ENCODE measurements at places on chromosomes 16 and 17.

DNA sequence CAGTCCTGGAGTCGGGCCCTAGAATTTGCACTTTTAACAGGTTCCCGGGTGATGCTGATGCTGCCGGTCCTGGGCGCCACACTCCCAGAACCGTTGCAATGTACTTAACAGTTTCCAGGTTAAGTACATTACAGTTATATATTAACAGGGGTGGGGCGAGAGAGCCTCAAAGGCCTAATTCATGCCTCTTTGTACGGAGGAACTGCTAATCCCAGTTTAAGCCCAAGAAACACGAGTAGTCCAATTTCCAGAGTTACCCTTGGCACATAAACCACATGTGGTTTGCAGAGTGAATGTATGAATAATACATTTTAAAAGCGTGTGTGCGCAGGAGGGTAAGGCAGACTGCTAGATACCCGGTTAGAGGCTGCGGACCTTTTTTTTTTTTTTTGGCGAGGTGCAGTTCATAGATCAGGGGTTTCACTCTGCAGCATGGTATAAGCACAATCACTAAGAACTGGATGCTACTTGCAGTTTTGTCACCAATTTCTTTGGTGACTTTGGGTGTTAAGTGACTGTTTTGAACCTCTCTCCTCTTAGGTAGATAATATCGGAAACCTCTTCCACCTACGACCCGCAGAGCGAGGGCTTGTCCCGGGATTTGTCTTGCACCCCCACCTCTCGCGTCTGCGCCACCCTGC, 713 bp downstream of the COX11 start:
- peak; percentile 6 for DNase-seq

- DNase-seq = no peak
Measured at GRCh38 chr17:13776027-13776551, 174.4 kb upstream of the HS3ST3A1 start.

DNA sequence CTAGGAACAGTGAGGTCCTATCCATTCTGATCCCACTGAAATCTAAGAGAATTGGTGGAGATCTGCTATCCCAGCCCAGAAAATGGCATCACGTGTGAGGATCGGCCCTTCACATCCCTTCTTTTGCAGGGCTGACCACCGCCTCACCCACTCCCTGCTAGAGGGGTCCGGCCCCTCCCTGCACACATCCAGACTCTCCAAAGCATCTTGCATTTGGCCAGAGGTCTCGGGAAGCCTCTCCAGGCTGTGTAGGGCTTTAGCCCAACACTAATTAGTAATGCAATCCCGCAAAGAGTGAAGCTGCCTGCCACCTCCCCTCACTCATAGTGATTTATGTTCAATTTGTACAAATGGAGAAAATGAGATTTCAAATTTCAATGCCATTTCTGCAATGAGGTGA, 434.4 kb upstream of the ZFHX3 start:
- no peak for DNase-seq

DNA sequence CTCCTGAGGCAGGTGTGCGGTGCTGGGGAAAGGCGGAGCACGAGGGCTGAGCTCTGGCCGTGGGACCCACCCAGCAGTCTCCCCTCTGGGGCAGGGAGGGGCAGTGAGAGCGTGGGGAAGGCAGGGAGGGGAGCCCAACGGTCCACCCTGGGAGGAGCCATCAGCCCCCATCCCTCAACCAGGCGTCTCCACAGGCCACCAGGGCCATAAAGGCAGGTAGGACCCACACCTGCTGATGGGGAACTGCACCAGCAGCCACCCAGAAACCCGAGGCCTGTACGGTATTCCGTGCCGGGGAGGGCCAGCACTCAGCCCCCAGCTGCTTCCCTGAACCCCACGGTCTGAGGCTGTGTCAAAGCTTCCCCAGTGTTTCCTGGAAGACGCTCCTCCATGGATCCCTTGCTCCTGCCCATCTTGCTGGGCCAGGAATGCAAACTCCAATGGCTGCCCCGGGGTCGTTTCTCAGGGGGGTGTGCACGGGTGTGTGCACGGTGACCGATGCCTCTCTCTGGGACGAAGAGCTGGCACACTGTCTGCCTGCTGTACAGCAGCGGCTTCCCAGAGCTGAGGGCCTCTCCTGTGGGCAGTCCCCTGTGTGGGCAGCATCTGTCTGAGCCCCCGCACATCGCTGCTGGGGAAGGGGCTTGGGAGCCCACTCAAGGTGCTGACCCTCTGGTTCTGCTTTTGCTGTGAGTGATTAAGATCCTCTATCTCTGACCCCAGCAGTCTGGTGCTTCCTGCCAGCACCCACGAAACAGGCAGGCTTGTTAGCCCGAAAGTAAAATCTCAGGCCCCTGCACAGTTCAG, 17.2 kb upstream of the METRNL start:
- DNase-seq = no peak

- DNase-seq = no peak
Measured at GRCh38 chr17:2403044-2403443, 2.2 kb upstream of the MNT start.

DNA sequence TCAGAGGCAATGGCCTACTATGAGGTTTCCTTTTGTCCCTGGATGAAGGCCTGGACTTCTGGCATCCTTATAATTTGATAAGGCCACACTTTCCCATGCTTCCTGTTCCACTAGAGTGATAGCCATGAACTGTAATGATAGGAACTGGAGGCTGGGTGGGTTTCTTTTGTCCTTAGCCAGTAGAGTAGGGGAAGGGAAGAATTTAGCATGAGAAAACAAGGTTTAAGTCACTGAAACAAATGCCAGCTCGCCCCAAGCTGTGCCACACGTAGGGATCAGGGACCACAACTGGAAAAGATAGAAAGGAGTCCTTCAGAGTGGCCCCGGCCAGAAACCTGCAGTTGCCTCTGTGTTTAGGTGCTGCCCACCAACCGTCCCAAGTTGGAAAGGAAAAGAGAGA, 80.9 kb upstream of the C17orf78 start:
- no peak for DNase-seq

DNA sequence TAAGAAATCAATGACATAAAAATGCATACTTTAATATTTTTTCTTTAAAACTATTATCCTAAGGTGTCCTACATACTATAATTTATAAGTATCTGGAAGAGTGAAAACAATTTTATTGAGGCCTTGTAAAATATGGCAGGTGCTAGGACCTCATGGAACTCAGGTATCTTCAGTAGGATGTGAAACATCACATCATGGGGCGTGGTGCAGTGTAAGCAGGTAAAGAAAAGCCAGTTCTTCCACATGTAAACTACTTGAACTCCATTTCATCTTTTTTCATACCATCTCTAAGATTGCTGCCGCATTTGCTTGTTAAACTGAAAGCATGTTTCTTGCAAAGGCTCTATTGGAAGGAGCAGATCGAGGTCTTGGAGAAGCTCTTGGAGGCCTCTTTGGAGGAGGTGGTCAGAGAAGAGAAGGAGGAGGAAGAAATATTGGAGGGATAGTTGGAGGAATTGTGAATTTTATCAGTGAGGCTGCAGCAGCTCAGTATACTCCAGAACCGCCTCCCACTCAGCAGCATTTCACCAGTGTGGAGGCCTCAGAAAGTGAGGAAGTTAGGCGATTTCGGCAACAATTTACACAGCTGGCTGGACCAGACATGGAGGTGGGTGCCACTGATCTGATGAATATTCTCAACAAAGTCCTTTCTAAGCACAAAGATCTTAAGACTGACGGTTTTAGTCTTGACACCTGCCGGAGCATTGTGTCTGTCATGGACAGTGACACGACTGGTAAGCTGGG, at the start of gene CAPNS2:
Gene CAPNS2 (plus strand): TSS at position 253 of the 744 bp plus-strand sequence. CDS start 73 bp downstream, at position 326.
- no peak for DNase-seq

DNA sequence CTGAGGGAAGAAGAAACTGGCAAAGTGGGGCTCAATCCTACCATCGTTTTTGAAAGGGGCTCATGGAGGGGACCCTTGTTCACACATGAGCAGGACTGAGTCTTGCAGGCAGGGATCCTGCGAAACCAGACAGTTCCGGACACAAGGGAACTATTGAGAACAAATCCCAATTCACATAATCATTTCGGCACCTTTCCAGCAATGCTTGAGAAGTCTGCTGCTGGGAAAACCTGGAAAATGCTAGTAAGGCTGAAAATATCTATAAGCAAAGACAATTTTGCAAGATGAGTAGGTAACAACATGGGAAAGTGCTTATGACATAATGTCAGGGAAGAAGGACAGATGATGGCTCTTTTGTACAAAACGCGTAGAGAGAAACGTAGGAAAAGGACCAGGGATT, 52.1 kb upstream of the BPTF start:
- DNase-seq = no peak

DNA sequence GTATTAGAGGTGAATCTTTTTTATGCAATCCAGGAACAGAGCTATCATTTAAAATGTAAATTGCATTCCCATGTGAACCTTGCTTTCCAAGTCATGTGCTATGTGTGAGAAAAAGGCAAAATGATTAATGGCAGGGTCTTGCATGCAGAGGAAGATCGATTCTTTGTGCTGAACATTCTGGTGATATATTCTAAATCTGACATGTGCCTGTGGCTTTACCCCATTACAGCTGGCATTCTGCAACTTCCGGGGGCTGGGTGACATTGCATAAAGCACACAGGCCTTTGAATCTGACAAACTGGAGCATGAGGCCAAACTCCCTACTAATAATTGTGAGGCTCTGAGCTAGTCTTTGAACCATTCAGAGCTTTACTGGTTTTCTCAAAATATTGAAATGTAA, 1449.7 kb downstream of the CDH8 start:
- no peak for DNase-seq

- DNase-seq = peak; percentile 20
Measured at GRCh38 chr16:88783391-88784073, 1.5 kb downstream of the PIEZO1 start.

- DNase-seq = no peak
Measured at GRCh38 chr16:66832661-66833305, 2.0 kb upstream of the NAE1 start.

- no peak for DNase-seq
Measured at GRCh38 chr17:68592682-68593641, 8.2 kb downstream of the FAM20A start.

Data from SW 1271 (cell line).